ENCODE measurements at places on chromosomes 1 and 21.

DNA sequence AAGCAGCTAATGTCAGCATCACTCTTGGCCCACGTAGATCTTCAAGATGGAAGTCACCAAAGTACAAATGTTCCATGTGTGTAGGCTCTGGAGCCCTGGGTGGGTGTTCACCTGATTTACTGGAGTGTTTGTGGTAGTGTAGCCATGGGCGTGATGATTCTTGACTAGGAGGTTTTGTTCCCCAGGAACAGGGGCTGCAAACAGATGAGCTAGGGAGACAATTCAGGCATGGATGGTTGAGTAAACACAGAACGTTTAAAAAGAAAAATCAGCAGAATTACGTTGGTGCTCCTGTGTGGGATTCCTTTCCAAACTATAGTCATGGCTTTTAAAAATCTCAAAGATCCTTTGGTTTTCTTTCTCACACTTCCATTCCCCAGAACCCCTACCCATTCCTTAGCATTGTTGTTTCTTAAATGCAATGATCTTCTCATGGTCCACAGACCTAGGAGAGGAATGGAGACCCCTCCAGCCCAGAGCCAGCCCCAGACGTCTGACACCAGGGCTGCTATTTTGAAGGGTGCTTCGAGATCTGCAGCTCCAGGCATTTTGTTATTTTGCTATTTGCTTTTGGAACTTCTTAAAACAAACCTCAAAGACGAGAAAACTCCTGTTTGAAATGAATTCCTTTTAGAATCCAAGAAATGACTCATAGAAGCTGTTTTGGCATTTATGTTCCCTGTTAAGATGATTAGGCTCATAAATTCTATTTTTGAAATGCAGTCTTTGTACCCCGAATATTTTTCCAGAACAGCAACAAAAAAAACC, 115.1 kb downstream of the ETS2 start:
- no peak for DNase-seq

- no peak for DNase-seq
These were observed 10.6 kb upstream of the RGS18 start for GRCh38 chr1:192147696-192148095.

- DNase-seq, result no peak
These were observed 69.3 kb upstream of the ANGPTL1 start for GRCh38 chr1:178940068-178940765.

GRCh38 chr1:118118469-118118868, 66.6 kb downstream of the SPAG17 start:
- DNase-seq, result peak; percentile 67

GRCh38 chr1:34928699-34929496, 552 bp downstream of the DLGAP3 start:
- peak; percentile 17 for DNase-seq

- no peak for DNase-seq
These were observed 7.3 kb upstream of the USP1 start for GRCh38 chr1:62429581-62429980.

GRCh38 chr1:109892561-109893368, 17.9 kb upstream of the CSF1 start:
- DNase-seq, result no peak

DNA sequence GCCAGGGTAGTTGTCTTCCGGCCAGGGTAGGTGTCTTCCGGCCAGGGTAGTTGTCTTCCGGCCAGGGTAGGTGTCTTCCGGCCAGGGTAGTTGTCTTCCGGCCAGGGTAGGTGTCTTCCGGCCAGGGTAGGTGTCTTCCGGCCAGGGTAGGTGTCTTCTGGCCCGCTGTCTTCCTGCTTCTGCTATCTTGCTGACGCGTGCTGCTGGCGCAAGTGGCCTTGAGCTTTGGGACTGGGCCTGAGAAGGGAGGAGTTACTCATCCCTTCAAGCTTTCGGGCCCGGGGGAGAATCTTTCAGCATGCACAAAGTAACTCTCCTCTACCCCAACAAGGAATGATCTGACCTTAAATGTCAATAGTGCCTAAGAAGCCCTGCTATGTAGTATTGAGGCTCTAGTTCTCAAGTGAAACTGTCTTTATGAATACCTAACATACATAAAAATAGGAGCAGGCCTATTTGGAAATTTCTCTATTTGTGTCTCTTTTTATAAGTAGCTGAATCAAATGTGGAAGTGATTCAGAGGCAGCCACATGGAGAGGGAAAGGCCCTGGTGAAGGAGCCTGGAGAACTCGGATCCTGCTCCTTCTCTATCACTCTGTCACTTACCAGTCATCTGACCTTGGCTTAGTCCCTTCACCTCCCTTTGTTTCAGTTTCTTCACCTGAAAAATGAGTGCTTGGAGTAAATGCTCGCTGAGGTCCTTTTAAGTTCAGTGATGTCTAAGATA, 65.6 kb downstream of the RGL1 start:
- DNase-seq, result no peak

DNA sequence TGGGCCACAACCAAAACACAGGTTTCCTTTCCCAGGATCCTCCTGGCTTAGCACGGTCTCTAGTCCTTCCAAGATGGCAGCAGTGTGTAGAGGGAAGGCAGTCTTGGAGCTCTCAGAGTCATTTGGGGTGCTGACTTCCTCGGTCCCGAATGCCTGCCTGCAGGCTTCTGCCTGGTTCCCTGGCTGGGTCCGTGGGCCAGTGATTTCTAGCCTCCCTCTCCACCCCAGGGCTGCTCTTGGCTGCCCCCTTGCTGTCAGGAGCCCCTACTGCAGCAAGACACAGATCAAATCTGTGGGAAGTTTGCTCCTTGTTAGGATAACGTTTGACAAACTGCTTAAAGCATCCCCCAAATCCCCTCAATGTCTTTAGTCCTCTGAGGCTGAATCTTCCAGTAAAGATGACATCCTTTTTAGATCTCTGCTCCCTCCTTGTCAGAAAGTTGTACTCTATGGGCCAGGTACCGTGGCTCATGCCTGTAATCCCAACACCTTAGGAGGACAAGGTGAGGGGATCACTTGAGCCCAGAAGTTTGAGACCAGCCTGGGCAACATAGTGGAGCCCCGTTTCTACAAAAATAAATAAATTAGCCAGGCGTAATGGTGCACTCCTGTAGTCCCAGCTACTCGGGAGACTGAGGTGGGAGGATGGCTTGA, 272.5 kb downstream of the RRAGC start:
- peak; percentile 46 for DNase-seq

DNA sequence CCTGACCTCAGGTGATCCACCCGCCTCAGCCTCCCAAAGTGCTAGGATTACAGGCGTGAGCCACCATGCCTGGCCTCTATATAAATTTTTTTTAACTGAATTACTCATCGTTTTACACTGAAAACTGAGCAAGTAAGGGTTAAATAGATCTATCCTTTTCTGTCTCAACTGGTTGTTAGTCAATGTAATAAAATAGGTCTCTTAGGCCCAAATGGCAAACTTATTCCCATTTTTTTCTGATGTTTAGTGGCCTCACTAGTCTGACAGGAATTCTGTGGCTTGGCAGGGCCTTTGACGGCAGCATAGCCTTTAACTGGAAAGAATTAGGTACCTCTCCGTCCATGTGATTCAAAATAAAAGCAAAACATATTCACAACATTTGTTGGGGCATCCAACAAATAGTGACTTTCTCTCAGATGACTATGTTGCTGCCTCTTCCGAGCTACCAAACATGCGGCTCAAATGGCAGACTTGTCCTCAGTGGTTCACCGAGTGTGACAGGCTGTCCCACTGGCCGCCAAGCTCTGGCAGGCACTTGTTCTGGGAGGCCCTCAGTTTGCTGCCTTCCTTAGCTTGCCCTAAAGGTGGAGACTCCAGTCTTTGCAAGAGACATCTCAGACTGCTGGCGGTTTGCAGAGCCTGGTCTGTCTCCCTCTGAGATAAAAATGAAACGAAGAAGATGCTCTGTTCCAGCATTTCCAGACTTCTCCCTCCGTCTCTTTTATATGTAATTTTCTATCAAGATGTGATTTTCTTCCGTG, 17.4 kb downstream of the ATP1A4 start:
- no peak for DNase-seq

- no peak for DNase-seq
These were observed 42.2 kb downstream of the TNNT2 start for GRCh38 chr1:201335174-201335870.

DNA sequence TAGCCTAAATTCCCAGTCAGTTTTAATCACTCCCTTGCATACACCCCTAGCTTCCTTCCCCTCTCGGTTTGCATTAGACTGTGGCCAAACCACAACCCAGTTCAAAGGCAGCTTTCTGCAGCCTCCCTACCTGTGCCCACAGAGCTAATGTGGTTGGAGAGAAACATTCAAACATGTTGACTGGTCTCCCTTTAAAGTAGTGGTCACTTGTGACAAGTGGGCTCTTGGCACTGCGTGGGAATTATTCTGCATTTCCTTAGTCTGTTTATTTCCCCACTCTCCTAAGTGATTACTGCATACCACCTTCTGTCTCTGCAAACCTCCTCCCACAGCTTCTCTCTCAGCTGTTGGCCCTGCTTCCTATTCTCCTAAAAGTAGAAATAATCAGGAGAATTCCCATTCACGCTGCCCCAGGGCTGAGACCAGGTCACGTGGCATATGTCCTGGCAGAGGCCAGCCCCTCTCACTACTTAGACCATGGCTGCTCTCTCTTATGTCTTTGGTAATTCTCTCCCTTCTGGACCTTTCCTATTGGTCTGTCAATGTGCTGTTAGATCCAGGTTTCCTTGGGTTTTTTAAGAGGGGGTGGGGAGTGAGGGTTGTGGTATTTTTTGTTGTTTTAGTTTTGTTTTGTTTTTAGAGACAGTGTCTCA, 38.4 kb upstream of the CD101 start:
- DNase-seq, result no peak

- no peak for DNase-seq
These were observed 17.0 kb downstream of the HLCS start for GRCh38 chr21:36949171-36950141.

GRCh38 chr1:227449051-227449450, 114.3 kb upstream of the ZNF678 start:
- DNase-seq, result peak; percentile 37

- no peak for DNase-seq
These were observed 895 bp upstream of the UBR4 start for GRCh38 chr1:19210772-19211549.

All from stomach (tissue), 19 donors.